ENCODE measurements at places on chromosomes 5 and 9. TPM values are rescaled to one million over a fixed set of nuclear protein-coding genes. Genes with fewer than 3 reads are reported as not detected.

Gene NDUFAF2
- total RNA-seq = 40.1 TPM

Gene PPP2R2B
- 1.9 TPM for total RNA-seq

Gene SNCAIP
- 0.83 TPM for total RNA-seq

Gene ADAMTSL1
- total RNA-seq = 172 TPM

Gene CARTPT
- 23.5 TPM for total RNA-seq

Gene HACD4
- 13.8 TPM for total RNA-seq

Gene IL4
- total RNA-seq = not detected

Gene ZCCHC9
- total RNA-seq = 18.7 TPM

Gene SEC16A
- 62.3 TPM for total RNA-seq

Gene NMUR2
- not detected for total RNA-seq

Gene OTP
- not detected for total RNA-seq

Gene CPEB4
- total RNA-seq = 51.1 TPM

Gene FIBCD1
- total RNA-seq = 0.42 TPM

Gene COL5A1
- total RNA-seq = 36.0 TPM

Gene KCNT1
- total RNA-seq = 0.17 TPM

Gene GPSM1
- 8.3 TPM for total RNA-seq

DNA sequence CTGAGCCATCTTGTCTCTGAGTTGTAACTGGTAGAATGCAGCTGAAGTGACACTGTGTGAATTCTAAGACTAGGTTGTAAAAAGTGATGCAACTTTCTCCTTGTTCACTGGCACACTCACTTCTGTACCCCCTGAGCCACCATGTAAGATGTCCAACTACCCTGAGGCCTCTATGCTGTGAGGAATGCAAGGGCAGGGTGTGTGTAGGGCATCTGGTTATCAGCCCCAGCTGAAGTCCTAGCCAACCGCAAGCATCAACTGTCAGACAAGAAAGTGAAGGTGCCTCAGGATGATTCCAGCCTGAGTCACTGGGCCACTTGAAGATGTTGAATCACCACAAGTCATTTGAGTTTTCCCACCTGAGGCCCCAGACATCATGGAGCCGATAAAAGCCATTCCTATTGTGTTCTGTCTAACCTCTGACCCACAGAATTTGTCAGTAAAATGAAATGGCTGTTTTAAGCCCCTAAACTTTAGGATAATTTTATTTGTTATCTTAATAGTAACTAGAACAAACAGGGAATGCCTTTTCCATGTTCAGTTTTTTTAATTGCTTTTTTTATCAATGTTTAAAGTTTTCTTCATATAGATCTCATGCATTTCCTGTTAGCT lies 18.7 kb upstream of the RHOBTB3 start:
- no peak for DNase-seq

- no peak for DNase-seq
These were observed 23.0 kb upstream of the SLC6A3 start for GRCh38 chr5:1468247-1468612.

DNA sequence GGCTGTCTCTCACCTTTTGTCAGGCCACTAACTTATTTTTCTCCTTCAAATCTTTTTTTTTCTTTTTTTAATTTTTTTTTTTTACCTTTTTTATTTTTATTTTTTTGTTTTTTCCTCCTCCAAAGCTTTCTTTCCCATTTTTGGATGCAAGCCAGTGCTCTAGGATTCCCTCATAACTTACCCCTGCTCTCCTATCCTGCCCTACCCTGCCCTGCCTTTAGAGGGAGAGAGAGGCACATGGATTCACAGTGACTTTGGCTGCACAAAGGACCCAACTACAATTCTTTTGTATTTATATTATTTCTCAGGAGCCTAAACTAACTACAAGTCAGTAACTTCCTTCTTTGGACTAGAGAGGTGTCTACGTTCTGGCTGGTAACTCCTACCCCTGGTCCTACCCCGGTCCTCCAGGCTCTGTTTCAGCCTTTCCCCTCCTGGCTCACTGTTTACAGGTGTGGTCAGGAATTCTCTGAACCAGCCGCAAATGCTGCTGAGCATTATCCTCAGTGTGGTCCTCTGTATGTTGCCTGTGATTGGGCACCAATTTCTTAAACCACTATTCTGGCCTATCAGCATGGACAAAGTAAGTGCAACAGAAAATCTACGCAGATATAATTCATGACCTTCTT lies 8.4 kb upstream of the RUSC2 start:
- DNase-seq = no peak

DNA sequence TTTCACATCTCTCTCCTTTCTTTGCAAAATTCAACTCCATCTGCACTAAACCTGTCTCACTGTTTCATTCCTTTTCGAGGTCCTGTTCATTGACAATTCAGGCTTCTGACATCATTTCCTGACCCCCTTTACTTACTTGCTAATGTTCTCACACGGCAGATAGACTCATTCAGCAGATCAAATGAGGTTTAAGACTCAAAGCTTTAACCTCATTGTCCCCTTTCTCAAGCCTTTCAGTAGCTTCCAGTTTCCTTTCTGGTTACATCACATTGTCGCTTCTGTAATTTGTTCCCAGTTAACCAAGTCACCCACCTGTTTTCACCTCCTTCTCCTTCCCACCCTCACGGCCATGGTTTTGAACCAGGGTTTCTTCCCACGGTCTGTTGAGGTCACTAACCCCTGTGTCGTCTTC lies 143.4 kb upstream of the OTULINL start:
- no peak for DNase-seq

DNA sequence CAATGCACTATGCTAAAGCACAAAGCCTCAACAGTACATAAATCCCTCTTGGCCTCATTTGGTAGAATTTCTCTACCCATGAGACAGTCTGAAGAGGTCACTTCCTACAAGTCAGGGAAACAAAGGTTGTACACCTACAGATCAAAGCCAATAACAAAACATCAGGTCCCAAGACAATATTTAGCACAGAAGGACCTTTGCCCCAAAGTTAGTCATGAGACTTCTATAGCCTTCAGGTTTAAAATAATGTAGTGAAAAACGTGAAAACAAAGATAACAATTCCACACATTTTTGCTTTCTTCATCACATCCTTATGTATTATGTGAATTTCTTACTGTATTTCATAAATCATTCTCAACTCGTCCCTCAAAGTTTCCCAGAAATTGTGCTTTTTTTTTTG lies 15.8 kb downstream of the AFF4 start:
- no peak for DNase-seq

GRCh38 chr5:14180437-14180836 lies 37.3 kb downstream of the TRIO start:
- DNase-seq = no peak

- no peak for DNase-seq
These were observed 2326.0 kb upstream of the ACO1 start for GRCh38 chr9:30058463-30058862.

DNA sequence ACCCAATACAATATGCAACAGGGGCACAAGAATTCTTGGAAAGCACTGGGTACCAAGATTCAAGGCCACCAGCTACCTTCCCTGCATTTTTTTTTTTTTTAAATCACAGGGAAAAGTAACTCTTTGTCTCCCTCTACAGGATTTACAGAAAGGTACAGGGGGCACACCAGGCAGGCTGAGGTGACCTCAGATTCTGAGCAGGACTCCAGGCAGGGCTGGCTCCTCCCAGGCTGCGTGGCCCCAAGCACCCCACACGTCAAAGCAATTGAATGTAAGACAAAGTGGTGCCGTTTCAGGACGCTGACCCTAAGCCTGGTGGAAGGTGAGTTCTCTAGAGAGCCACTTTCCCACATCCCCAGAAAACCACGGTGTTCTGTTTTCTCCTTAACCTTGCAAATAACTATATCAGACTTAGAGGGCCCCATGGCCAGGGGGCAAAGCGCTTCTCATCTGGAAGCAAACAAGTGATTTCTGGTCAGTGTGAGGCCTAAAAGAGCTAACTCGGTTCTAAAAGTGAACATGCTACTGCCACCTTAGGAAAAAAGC lies 222.6 kb downstream of the ROR2 start:
- no peak for DNase-seq

DNA sequence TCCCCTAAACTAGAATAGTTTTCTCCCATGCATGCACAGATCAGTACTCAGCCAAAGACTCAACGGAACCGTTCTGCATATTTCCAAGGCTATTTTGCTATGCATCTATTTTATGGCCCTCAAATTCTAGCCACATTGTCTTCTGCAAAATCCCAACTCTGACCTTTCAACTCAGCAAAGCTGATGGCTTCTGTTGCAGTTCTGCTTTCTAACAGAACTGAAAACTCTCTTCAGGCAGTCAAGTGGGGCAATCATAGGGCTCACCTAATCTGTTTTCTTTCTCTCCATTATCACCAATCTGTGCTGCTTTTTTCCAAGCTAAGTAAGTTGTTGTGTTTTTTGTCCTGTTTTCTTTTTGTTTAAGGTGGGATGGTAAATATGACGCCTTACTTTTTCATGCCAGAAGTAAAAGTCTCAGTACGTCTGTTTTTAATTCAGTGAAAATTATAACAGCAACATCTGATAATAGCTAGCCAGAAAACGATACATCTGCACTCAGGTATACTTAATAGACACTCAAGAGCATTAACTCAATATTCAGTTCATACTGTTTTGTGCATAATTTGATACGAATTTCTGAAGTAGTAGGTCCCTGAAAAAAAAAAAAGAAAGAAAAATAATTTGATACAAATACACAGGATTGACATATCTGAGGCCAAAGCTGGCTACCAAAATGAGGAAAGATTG lies 454.3 kb downstream of the TLE1 start:
- no peak for DNase-seq

DNA sequence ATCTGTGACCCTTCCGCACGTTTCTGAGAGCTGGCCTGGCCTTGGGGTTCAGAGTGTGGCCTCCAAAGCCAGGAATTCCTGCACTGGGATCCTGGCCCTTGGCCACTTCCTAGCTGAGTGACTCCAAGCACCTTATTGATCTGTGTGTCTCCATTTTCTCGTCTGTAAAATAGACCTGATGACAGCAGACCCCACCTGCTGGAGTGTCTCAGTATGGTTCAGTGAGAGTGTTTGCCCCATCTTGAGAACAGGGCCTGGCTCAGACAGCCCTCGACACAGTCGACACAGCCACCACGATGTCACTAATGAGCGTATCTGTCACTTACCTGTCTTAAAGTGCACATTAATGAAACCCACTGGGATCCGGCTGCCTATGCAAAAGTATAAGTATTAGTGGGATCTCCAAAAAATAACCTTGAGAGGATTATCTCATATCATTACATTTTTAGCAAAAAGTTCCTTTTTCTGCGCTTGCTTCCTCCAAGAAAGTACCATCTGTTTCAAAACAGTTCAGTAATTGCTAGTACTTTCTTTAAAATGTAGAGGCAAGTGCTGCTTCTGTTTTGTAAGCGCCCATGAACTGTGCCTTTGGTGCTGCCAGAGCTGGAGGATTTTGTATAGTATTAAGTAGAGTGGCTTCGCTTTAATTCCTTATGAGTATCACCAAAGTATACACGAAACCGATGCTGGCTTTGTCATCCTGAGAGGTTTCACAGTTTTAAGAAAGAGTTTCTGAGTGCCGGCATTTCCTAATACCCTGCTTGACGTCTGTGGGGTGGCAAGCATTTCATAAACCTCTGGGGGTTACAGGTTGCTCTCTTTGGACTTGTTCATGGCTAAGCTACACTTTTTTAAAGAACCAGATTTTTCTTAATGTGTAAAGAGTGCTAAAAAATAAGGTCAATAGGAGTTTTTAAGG lies 31.7 kb downstream of the UBE2QL1 start:
- no peak for DNase-seq

- DNase-seq = no peak
These were observed 28.3 kb upstream of the TAF1L start for GRCh38 chr9:32663741-32664140.

- peak; percentile 98 for DNase-seq
These were observed 26.7 kb downstream of the ERGIC1 start for GRCh38 chr5:172860520-172861443.

DNA sequence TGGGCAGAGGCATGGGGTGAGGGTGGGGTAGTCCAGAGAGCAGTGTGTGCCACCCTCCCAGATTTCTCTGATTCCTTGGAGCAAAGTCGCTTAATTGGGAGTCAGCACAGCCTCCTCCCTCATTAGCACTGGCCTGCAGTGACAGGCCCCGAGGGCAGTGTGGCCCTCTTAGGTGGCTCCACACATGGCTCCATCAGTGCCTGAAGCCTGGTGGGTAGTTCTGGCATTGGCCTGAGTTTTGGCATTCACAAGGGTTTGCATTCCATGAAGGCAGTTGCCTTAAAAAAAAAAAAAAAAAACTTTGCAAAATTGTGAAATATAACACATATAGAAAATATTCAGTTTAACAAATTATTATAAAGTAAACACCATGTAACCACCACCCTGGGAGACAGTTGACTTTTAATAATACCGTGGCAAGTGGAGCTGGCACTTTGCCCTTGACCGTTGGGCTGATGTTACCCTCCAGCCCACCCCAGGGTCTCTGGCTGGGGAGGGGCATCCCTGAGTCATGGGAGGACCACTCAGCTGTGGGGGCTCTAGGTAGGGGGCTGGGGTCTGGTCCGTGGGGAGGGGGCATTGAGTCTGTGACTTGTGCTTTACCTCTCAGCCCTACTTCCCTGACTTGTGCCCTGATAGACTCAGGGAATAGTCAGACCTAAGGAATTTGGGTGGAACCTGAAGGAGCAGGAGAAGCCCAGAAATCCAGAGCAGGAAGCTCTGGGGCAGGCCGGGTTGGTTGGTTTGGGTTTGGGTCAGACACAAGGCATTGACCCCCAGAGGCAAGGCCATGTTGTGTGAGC lies 51.3 kb upstream of the PITX1 start:
- no peak for DNase-seq

GRCh38 chr5:55540525-55540924 lies 5.8 kb upstream of the PLPP1 start:
- DNase-seq = no peak

- DNase-seq = no peak
These were observed 35.3 kb upstream of the ICE1 start for GRCh38 chr5:5387192-5387591.

DNA sequence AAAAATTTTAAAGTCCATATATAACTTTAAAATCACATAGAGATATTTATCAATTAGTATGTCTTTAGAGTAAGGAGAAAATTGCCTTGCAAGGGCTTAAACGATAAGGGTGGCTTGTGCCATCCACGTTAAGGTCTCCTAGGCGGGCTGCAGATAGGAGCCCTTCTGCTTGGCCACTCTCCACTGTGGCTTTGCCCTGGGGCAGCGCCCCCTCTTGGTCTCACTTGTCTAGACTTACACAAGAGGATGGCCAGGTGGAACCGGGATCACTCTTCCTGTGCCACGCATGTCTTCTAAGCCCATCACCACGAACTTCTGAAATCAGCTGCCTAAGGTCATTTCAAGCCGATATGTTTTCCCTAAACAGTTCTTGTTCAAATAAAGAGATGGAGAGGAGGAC lies 2.9 kb downstream of the FPGS start:
- no peak for DNase-seq

- no peak for DNase-seq
These were observed 94.9 kb upstream of the DAB2 start for GRCh38 chr5:39519566-39520231.

GRCh38 chr9:97990259-97990658 lies 7.1 kb downstream of the ANP32B start:
- no peak for DNase-seq

GRCh38 chr9:86653466-86653865 lies 293.8 kb downstream of the GAS1 start:
- DNase-seq = no peak

GRCh38 chr5:39494534-39494933 lies 69.8 kb upstream of the DAB2 start:
- DNase-seq = no peak

- DNase-seq = no peak
These were observed 117.9 kb upstream of the NR5A1 start for GRCh38 chr9:124625087-124625486.

- DNase-seq = no peak
These were observed 171.2 kb upstream of the ACTBL2 start for GRCh38 chr5:57653636-57654290.

GRCh38 chr9:34686732-34687131 lies 4.3 kb downstream of the CCL19 start:
- no peak for DNase-seq

GRCh38 chr5:159322180-159322579 lies 8.1 kb downstream of the IL12B start:
- DNase-seq = no peak
